Adrenal gland (tissue), 19 donors: ENCODE measurements at places on chromosomes 16 and 17.

GRCh38 chr16:57028086-57028485, 38.7 kb downstream of the NLRC5 start:
- DNase-seq, result no peak

GRCh38 chr16:78879011-78879410, 721.5 kb downstream of the MAF start:
- DNase-seq, result no peak

- DNase-seq, result no peak
Observed at GRCh38 chr16:80580109-80580832, 39.5 kb downstream of the DYNLRB2 start.

DNA sequence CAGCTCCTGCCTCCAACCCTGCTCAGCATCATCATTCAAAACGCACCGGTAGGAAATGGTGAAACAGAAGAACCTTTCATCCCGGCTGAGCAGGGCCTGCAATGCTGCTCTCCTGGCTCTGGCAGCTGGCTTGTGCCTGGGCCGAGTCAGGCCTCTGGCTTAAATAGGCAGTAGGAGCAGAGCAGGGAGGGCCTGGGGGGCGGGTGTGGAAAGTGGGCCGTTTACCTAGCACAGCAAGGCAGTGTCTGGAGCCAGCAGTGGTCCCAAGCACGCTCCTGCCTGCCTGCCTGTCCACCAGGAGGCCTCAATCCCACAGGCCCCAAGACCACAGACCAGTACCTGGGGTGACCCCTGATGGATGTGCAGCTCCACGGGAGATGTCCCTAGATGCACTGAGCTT, 59.3 kb downstream of the SMPD3 start:
- DNase-seq, result no peak

GRCh38 chr17:9929871-9930270, 24.8 kb upstream of the RCVRN start:
- no peak for DNase-seq

GRCh38 chr16:74297145-74297665, 591 bp downstream of the PSMD7 start:
- DNase-seq, result peak; percentile 26

GRCh38 chr16:50695017-50696000, 1.9 kb downstream of the NOD2 start:
- DNase-seq, result peak; percentile 60

- no peak for DNase-seq
Observed at GRCh38 chr16:64534180-64534780, 587.6 kb downstream of the CDH11 start.

GRCh38 chr17:73776351-73777130, 132.3 kb upstream of the SDK2 start:
- DNase-seq, result no peak

DNA sequence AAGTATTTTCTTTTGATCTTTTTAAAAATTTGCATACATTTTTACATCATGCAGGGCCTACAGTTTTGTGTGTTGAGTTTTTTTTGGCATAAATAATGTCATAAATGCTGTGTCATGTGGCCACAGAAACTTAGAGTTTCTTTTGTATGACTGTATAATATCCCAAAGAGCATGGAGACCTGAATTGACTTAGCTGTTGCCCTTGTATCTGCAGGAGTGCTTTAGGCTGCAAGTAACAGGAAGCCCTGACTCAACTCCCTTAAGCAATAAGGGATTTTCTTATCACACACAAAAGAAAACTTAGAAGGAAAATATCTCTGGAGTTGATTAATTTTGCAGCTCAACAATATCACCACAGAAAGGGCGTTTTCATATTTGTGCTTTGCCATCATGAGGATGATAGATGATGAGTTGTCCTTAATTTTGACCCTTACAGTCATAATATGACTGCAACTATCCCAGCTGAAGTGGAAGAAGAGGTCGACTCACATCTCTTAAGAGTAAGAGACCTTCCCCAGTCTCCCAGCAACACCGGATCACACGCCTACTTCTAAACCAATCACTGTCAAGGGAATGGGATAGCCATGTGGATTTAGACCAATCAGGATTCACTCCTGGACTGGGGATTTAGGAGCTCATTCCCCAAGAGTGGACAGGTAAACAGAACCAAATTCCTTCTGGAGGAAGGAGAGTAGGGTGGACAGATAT, 138.9 kb downstream of the GSG1L start:
- no peak for DNase-seq

- peak; percentile 35 for DNase-seq
Observed at GRCh38 chr17:8327303-8327649, 12.4 kb upstream of the ODF4 start.

- no peak for DNase-seq
Observed at GRCh38 chr17:57561072-57561861, 183.8 kb downstream of the CCDC182 start.

- no peak for DNase-seq
Observed at GRCh38 chr16:79564671-79565107, 35.8 kb downstream of the MAF start.

- DNase-seq, result peak; percentile 65
Observed at GRCh38 chr17:67390646-67391361, 13.7 kb downstream of the PITPNC1 start.

- no peak for DNase-seq
Observed at GRCh38 chr17:59827721-59828477, 64.8 kb downstream of the TUBD1 start.

- no peak for DNase-seq
Observed at GRCh38 chr17:19502517-19502916, 31.1 kb upstream of the SLC47A1 start.

DNA sequence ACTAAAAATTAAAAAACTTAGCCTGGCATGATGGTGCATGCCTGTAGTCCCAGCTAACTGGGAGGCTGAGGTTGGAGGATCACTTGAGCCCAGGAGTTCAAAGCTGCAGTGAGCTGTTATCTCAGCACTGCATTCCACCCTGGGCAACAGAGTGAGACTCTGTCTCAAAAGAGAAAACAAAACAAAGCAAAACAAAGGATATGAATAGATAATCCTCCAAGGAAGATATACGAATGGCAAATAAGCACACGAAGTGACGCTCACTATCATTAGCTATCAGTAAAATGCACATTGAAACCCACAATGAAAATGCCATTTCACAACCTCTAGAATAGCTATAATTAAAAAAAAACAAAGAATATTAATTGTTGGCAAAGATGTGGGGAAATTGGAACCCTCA, 386.2 kb upstream of the CCL2 start:
- no peak for DNase-seq

- DNase-seq, result no peak
Observed at GRCh38 chr17:16981928-16982327, 10.0 kb upstream of the TNFRSF13B start.

GRCh38 chr17:67570797-67571196, 146.9 kb upstream of the NOL11 start:
- no peak for DNase-seq

DNA sequence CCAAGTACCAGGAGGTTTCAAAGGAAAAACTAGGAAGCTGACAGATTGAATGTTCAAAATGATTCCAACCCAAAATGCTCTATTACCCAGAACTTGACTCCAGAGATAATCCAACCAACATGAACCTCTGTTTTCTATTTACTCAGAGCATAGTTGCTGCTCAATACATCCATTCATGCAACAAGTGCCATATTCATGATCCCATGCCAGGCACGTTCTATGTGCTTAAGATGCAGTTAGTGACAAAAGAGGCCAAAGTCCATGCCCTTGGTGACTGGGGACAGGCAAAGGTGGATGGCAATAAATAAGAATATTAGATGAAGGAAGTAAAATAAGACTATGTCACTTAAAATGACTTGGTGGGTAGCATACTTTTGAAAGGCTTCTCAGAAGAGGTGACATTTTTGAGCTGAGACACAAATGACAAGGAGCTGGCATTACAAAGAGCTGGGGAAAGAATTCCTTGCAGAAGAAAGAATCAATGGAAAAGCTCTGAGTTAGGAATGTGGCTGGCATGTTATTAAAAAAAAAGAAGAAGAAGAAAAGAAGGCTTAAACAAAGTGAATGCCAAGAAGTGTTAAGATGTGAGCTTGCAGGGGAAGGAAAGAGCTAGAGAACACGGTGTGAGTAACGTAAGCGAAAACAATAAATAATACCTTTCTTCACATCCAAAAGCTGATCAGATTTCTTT, 34.5 kb downstream of the TOX3 start:
- no peak for DNase-seq

DNA sequence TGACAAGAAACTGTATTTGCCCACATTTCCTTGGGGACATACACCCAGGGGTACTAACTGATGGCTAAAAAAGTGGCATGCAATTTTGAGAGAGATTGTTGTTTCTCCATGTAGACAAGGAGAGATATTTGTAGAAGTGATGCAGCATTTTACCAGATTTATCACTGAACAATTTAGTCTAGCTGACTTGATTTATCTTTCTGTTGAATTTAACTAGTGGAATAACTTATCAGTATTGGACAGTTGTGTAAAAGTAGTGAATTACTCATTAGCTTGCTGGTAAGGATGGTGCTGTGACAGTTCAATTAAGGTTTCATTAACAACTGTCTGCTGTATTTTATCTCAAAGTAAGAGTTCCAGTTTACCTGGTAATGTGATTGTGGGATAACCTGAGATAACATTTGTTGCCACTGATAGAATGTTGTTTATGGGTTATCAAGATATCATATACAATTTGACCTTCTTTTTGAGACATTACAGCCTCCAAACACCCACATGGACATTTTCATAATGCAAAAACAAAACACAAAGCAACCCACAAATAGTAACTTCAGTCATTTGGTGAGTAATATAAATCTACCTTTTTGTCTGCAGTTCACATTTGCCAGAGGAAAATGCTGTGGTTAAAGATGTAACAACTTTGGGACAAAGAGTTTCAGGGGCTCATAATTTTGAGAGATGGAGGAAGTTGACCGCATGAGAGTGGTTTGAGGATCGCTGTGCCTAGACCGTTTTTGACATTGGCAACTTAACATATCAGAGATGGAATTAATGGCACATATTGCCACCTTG, 3.8 kb downstream of the NLK start:
- DNase-seq, result no peak

GRCh38 chr17:41419716-41420115, 4.7 kb downstream of the KRT37 start:
- DNase-seq, result no peak

DNA sequence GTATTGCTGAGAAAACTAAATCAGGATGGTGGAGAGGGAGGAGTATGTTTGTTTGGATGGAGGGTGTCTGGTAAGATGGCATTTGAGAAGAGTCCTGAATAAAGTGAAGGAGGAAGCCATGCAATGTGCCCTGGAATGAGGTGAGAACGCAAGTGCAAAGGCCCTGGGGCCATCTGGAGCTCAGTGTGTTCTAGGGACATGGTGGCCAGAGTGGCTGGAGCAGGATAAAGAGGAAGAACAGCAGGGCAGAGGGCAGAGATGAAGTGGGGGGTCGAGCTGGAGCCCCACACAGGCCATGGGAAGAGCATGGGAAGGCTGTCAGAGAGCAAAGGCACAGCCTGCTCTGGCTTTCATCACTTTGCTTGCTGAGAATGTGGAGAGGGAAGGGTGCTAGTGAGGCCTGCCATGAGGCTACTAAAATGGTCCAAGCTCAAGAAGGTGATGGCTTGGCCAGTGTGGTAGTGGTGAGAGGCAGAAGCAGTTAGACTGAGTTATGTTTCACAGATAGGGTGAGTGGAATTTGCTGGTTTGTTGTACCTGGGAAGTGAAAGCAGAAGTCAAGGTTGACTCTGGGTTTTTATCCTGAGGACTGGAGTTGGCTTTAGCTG, 234.1 kb downstream of the FOXL1 start:
- DNase-seq, result no peak

DNA sequence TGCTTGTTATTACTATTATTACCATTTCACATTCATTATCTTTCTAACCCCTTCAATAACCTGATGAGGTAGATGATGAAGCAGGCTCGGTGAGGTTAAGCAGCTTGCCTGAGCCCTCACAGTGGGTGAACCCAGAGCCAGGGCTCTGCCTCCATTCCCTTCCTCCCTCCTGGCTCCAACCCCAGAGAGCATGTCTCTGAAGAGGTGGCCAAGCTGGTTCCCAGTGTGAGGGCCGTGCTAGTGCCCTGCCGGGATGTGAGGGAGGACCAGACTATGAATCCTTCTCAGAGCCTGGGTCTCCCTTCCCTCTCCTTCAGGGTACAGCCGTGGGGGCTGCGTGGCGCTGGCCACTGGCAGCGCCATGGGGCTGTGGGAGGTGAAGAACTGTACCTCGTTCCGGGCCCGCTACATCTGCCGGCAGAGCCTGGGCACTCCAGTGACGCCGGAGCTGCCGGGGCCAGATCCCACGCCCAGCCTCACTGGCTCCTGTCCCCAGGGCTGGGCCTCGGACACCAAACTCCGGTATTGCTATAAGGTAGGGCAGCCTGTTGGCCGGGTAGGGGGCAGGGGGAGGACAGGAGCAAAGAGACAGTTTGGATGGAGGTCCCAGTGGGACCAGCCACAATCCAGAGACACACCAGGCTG, 49.6 kb downstream of the MRC2 start:
- DNase-seq, result no peak

- DNase-seq, result no peak
Observed at GRCh38 chr17:20982589-20983358, 60.0 kb downstream of the USP22 start.

DNA sequence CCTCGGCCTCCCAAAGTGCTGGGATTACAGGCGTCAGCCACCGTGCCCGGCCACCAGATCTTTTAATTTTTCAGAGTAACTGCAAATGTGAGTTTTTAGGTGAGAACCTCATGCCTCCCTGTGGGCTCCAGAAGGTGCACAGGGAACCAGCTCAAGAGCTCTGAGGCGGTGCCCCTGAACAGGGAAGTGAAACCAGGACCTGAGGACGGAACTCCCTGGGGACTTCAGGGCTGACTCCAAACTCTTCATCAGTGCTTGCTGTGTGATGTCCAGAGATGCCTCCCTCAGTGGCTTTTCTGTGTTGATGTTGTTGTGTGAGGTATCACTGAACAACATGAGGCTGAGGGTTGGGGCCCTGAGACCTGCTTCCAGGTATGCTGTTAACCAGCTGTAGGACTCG, 23.8 kb downstream of the SLC12A3 start:
- no peak for DNase-seq

- no peak for DNase-seq
Observed at GRCh38 chr17:1792495-1793446, 30.9 kb downstream of the SERPINF1 start.

GRCh38 chr17:75478508-75478907, 22.1 kb downstream of the TMEM94 start:
- DNase-seq, result no peak

DNA sequence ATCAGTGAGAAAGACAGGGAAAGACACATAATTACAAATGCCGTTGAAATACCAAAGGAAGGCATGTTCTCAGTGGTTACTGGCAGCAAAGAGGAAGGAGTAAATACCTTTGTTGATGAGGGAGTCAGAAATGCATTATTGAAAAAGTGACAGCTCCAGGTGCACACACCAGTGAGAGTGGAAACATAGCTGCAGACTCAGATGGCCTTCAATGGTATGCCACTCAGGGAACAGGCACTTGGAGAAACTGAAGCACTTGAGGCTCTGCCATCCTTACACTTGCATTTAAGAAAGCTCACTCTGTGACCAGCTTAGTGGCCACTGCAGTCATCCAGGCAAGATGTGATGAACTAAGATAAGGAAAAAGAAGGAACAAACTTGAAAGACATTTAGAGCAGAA, 29.9 kb downstream of the NOG start:
- no peak for DNase-seq

- DNase-seq, result no peak
Observed at GRCh38 chr17:14038206-14038605, 31.1 kb upstream of the COX10 start.
